Stimulated activated CD8-positive, alpha-beta memory T cell treated with anti-CD3 and anti-CD28 coated beads, Interleukin-7, amount 100 ng/mL, for 4 hours (primary cell): ENCODE measurements at places on chromosomes 11 and 22.

GRCh38 chr11:35600331-35600838 is 17.9 kb upstream of the FJX1 start:
- no peak for DNase-seq

DNA sequence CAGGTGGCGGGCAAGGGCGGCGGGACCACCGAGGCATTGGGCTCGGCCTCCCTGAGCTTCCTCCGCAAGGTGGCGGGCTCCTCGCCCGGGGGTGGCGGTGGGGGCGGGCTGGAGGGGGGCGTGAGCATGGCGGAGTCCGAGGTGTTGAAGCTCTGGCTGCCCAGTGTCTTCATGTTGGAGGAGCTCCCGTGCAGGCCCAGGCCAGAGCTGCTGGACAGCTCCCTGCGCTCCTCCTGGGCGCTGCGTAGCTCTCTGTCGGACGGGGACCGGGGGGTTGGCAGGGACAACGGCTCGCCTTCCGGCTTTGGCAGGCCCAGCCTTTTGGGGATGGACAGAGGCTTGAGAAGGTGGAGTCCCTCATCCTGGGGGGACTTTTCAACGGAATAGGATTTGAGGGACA is 43.9 kb upstream of the BID start:
- DNase-seq, result no peak

GRCh38 chr11:124919898-124920297 is 848 bp downstream of the HEPN1 start:
- DNase-seq, result no peak

GRCh38 chr11:46984548-46984947 is 48.0 kb downstream of the CSTPP1 start:
- DNase-seq, result no peak

GRCh38 chr22:34763496-34763895 is 302.5 kb upstream of the ISX start:
- DNase-seq, result no peak

DNA sequence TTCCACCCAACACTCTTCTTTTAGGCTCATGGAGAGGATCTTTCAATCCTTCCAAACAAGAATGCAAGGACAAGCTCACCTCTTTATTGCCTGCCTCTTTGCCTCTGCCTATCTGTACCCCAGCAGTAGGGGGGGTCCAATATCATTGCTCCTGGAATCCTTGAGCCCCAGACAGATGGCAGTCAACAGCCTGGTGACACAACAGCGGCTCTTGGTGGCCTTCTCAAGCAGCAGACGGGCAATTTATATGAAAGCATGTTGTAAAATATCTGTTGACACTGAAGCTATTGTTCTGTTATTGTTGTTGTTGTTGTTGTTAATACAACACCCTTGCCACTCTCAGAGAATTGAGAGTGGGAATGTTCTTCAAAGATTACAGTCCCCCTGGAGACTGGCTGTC is 480.0 kb upstream of the CADM1 start:
- DNase-seq, result no peak

DNA sequence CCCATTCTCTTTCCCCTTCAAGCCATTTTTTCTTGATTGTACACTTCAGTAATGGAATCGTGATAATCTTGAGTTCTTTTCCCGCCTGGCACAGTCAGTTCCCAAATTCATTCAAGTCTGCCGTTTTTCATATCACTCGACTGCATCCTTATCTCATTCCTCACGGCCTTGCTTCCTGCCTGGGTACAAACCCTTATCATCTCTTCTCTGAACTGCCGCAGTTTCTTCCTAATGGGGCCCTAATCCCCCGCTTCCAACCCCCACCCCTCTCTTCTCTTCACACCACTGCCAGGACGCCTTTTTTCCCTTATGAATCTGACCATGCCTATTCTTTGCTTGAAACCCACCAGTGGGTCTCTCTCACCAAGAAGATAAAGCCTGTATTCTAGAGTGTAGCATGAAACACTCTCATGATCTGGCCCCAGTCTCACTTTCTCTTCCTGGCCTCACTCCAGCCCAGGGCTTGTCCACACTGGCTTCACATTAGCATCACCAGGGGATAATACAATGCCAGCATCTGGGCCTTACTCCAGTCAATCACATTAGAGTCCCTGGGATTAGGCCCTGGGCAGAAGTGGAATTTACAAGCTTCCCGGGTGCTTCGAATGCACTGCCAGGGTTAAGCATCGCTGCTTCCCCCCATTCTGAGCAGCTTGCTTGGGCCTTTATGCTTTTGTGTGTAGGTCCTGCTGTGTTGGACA is 102.1 kb downstream of the FBXO7 start:
- DNase-seq, result no peak

DNA sequence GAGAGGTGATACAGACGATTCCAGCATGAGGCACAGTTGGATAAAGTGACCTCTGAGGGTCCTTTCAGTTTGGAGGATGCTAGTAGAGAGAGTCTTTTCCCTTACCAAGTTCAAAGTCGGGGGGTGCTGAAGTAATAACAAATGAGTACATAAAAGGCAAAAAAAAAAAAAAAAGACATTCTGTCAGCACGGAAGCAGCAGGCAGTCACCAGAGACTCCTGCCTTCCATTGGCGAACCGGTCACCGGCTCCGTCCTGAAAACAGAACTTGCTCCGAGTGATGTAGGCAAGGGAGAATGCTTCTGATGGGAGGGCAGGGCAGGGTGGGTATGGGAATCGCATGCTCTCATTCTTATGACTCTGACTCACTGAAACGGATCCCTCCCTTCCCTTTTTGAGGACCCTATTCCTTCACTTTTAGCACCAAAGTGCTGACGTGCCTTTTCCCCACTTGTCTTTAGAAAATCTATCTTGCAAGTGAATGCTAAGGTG is 65.9 kb downstream of the PRR5L start:
- no peak for DNase-seq

DNA sequence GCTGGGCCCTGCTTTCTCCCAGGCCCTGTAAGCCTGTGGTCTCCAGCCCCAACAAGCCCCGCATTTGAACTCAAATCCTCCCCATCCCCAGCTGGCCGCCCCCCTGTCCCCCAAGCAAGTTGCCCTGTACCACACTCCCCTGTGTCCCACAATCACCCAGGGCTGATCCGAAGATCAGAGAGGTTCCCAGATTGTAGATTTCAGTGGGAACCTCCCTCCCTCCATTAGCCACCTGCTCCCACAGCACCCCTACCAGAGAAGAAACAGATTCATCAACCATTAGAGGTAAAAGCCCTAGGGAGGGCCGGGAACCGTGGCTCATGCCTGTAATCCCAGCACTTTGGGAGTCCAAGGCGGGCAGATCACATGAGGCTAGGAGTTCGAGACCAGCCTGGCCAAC is 107.5 kb downstream of the FEZ1 start:
- no peak for DNase-seq

DNA sequence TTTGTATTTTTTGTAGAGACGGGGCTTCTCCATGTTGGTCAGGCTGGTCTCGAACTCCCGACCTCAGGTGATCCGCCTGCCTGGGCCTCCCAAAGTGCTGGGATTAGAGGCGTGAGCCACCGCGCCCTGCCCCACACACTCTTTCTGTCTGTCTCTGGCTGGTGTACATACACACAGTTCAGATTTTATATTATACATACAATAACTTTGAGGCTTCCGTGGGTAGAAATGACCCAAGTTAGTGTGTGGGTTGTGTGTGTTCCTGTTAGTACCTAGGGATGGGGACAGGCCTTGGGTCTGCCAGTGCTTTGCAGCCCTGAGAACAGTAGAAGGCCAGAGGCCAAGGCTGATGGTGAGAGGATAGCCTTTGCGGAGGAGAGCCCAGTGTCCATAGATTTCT is 2.8 kb downstream of the ZBTB16 start:
- no peak for DNase-seq

- no peak for DNase-seq
Measured at GRCh38 chr11:102280245-102280833, 36.9 kb upstream of the BIRC3 start.

- no peak for DNase-seq
Measured at GRCh38 chr11:72260574-72260973, 16.6 kb upstream of the PHOX2A start.

DNA sequence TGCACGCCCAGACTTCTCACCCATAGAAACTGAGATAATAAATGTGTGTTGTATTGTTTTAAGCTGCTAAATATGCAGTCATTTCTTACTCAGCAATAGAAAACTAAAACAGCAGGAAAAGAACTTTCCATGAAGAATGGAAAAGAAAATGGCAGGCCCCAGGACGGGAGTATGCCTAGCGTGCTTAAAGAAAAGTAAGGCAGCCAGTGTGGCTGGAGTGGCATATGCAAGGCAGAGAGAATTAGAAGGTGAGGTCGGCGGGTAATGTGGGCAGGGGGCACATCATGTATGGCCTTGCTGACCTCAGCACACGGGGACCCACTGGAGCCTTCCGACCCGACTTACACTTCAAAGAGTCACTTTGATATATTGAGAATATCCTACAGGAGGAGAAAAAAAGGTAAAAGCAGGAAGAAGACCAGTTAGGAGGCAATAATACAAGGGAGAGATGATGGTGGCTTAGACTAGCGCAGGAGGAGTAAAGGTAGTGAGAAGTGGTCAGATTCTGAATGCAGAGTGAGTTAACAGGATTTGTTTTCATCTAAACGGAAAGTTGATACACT is 20.5 kb downstream of the TBRG1 start:
- DNase-seq, result no peak
